ENCODE measurements at places on chromosomes 16 and 17.

GRCh38 chr16:77500286-77500598 is 65.4 kb upstream of the ADAMTS18 start:
- DNase-seq: no peak

- DNase-seq: no peak
These were observed 20.7 kb downstream of the CD7 start for GRCh38 chr17:82296511-82297279.

GRCh38 chr17:53137869-53138268 is 684.9 kb upstream of the KIF2B start:
- no peak for DNase-seq

DNA sequence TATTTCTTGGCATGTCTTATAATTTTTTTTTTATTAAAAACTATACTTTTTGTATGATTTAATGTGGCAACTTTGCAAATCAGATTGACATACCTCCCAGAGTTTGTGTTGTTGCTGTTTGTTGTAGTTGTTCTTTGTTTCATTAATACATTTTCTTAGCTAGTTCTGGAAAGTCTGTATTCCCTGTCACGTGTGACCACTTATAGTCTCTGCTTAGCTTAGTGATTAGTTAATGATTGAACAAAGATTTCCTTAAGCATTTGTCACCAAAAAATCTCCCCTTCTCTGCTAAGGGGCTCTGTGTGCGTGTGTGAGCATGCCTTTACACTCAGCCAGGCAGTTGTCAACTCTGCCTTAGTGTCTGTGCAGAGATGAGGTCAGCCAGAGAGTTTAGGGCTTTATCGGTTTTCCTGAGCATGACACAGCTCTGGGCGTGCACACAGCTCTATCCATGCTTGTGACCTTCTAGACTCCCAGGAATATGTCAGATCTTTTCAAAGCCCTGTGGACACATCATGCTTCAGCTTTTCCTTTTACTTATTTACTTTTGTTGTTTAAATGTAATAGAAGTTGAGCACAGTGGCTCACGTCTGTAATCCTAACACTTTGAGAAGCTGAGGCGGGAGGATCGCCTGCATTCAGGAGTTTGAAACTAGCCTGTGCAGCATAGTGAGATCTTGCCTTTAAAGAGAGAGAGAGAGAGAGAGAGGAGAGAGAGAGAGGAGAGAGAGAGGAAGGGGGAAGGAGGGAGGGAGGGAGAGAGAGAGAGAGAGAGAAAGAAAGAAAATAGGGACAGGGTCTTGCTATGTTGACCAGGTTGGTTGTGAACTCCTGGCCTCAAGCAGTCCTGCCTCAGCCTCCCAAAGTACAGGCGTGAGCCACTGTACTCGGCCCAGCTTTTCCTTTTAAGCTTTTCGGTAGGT is 21.9 kb downstream of the DNAI2 start:
- no peak for DNase-seq

GRCh38 chr17:81074875-81075274 is 39.9 kb downstream of the BAIAP2 start:
- DNase-seq: no peak

- no peak for DNase-seq
These were observed 9.4 kb downstream of the CNGB1 start for GRCh38 chr16:57961538-57961937.

- DNase-seq: no peak
These were observed 160.6 kb downstream of the CYB561 start for GRCh38 chr17:63285551-63285950.

DNA sequence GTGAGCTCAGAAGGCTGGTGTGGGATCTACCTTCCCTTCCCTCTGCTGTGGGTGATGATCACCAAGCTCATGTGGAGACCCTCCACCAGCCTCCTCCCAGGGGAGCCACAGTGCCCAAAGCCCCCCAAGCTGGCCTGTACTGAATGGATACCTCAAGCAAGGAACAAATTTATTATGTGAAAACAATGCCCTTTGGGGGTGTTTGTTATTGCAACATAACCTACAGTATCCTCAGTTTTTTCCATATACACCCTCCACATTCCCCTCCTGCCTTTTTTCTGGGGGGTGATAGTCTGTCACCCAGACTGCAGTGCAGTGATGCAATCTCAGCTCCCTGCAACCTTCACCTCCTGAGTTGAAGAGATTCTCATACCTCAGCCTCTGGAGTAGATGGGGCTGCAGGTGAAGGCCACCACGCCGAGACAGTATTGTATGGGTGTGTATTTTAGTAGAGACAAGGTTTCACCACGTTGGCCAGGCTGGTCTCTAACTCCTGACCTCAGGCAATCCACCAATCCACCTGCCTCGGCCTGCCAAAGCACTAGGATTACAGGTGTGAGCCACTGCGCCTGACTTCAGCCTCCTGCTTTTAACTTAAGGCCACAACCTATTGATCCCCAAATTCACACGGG is 215.9 kb downstream of the CPPED1 start:
- DNase-seq: no peak

GRCh38 chr17:17538417-17539391 is 42.5 kb upstream of the RASD1 start:
- no peak for DNase-seq

DNA sequence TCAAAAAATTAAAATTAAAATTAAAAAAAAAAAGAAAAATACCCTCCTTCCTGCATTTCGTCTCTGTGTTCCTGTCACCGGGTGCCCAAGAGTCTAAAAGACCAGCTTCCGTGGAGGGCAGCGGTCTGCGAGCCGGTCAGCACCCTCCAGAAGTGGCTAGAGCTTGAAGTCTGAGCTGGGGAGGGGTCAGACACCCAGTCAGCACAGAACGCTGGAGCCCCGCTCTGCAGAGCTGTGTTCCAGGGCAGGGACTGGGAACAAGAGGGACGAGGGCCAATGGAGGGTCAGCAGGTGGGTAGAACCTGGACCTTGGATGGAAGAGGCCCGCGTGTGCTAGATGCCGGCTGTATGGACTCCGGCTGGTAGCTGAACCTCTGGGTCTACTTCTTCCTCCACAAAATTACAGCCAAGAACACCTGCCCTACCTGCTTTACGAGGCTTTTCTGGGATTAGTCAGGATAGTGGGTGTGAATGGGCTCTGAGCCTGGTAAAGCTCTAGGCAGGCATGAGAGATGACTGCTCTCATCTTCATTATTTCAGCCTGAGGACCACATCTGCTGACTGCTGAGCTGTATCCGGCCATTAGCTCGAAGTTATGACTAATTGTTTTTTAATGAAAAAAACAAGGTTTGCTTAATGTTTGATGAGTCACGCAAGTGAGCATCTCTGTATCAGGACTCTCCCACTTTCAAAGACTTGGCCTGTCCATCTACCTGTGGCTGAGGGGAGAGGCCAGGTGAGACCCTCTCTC is 5.9 kb downstream of the TRPV1 start:
- no peak for DNase-seq

DNA sequence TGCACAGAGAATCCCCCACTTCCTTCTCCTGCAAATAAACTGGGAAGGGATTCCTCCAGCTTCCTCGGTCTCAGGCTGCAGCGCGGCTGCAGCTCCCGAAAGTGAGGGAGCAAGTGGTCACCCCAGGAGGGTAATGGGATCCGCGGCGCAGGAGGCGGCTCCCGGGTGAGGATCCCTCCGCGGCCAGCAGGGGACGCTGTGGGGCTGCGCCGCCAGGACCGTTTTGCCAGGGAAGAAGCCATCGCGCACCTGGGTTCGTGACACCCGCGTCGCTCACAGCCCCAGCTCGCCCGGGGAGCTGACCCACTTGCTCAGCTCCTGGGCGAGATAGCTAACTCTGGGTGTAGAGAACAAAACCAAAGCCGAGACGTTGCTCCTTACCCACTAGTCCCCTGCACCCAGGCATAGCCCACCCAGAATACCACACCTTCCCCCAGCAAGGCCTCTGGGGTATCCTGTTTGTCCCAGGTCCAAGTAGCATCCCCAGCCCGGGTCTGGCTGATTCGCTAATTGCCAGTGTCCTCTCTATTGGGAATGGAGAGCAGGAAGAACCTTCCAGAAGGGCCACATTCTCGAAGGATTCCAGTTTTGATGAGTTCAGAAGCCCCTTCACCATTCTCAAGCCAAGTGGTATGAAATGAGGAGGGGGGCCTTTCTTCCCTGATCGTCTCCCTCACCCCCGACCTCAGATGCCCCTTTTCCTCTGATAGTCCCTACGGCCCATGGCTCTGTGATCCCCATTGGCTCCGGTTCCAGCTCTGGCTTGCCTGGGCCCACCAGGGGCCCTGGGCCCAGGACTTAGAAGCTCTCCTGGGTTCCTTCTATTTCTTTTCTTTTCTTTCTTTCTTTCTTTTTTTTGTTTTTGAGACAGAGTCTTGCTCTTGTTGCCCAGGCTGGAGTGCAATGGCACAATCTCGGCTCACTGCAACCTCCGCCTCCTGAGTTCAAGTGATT is 14.1 kb downstream of the CYGB start:
- peak; percentile 57 for DNase-seq

DNA sequence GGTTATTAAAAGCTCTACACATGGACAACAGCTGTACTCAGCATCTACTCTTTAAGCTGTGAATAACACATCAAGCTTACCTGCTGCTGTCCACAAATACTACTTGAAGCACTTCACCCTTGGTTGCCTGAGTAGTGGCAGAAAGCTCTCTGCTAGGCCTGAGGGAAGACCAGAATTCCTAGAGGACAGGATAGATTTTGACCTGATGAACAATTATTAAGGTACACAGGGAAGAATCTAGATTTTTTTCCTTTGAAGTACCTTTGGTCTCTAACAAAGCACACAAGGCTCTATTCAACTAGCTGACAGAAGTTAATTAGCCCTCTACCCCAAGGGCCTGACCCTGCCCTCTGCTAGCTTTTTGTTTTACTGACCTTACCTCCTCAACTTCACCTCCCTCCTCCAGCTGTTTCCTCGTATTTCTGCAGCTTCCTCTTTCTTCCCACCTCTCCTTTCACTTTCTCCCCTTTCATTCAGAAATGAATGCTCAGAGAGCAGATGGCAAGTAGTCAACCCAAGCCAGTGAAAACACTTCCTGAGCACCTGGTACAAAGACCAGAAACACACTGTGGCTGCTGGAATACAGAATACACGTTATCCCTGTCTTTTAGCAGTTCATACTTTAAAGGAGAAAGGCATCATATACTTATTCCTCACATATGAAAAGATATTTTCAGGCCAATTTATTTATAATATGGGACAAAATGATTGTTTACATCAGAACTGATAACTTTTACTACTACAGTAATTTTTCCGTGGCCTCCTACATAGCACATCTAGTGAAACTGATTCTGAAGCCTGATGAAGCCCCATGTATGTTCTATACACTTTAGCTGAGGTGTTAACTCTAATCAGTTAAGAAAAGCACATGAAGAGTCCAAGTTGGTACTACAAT is 5.7 kb upstream of the VEZF1 start:
- DNase-seq: no peak

GRCh38 chr17:58032691-58033415 is 25.8 kb upstream of the SRSF1 start:
- DNase-seq: no peak

GRCh38 chr17:12580640-12581039 is 85.0 kb upstream of the MYOCD start:
- no peak for DNase-seq

GRCh38 chr17:55319933-55320593 is 55.3 kb downstream of the HLF start:
- no peak for DNase-seq

GRCh38 chr16:4882000-4882632 is 34.8 kb downstream of the UBN1 start:
- DNase-seq: no peak

GRCh38 chr16:50778284-50779163 is 36.6 kb downstream of the CYLD start:
- no peak for DNase-seq

- no peak for DNase-seq
These were observed 183.4 kb downstream of the IRX3 start for GRCh38 chr16:54102888-54103866.

DNA sequence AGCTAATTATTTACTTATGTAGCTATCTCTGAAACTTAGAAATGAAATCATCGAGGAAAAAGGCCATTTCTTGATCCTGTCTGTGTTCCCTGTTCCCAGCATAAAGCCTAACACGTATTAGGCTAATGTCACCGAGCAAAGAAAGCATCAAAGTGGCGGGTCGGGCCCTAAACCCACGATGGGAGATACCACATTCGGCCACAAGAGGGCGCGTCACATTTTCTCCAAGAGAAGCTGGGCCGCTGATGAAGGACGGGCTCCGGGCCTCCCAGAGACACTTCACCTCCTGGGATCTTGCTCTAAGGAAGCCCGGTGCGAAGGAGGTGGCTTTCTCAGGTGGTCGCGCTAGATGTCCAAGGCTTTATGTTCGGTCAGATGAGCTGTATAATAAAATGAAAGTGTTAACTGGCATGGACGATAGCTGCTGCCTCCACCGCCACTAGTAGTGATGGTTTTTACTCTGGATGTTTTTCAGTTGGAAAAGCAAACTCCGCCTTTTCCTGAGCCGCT is 853 bp upstream of the PDK2 start:
- peak; percentile 93 for DNase-seq

DNA sequence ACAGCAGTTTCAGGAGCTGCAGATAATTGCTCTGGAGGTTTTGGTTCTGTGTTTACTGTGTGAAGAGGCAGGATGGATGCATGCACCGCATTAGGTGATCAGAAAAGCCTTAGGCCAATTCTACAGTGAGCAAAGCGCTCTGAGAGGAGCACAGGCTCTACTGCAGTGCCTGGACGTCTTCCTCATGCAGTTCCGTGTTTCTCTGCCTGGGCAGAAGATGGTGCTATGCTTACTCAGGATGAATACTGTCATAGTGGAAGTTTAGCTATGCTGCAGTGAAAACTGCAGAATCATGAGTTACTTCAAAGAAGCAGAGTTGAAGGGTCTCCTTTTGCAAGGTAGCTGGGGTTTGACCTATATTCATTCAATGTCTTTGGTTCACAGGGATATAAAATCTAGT is 1012.4 kb downstream of the KCNJ18 start:
- DNase-seq: no peak

DNA sequence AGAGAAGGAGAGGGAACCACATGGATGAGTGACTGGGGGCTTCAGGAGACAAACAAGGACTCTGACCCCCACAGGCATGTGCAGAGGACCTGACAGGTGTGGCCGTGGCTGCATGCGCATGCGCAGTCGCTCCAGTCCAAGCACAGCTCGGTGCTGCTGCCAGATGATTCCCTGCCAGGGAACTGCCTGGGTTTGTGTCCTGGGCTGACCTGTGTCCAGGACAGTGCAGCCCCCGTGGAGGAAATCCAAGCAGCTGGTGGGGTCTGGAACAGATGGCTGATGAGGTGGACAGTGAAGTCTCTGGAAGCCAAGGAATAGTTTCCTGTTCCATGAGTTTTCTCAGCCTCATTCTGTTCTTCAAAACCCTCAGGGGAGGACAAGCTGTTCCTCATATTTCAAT is 27.3 kb downstream of the LASP1 start:
- DNase-seq: no peak

DNA sequence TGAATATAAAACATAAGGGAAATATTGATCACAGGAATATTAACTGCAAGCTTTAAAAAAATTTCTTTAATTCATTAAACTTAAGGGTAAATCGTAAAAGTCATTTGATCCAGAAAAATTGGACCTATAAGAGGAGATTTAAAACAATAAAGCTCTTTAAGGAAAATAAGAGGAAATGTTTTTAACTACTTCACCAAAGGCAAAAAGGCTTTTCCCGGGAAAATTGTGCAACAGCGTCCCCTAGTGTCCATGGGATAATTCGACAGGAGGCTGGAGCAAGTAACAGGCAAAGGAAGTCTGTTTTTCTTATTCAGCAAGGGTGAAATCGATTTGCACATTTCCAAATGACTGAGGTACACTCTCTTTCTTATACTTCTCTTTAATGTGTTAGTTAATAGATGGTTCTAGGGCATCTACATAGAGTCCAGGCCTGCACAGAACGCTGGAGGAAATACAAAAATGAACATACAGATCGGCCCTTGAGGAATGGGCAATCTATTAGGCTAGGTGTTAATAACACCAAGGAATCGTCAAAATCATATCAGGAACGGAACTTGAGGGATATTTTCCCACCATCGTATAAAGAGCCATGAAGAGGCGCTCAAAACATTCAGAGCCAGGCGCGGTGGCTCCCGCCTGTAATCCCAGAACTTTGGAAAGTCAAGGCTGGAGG is 61.4 kb downstream of the ZNF18 start:
- no peak for DNase-seq
